Stimulated activated CD4-positive, alpha-beta T cell treated with anti-CD3 and anti-CD28 coated beads, Interleukin-15, amount 100 ng/mL, for 1 hour (primary cell): ENCODE measurements at places on chromosomes 4 and X.

- no peak for DNase-seq
Observed at GRCh38 chr4:151251603-151252304, 25.2 kb upstream of the PRSS48 start.

- DNase-seq, result no peak
Observed at GRCh38 chr4:73053974-73054480, 15.5 kb downstream of the COX18 start.

DNA sequence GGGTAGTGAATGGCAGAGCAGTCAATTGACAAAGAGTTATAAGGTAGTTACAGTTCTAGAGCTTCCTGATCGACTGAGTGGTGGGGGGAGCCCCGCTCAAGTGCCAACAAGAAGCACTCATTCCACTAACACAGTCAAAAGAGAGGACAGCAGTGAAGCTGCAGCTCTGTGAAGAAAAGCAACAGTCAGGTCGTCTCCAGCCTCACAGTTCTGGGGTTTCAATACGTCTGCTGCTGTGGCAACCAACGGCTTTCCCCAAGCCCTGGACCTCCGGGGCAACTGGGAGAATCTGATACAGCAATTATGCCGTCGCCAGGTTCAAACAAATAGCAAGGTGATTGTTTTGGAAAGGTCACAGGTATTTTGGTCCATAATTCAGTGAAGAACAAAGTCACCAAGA lies 30.8 kb downstream of the GPM6B start:
- DNase-seq, result no peak

GRCh38 chrX:33128048-33128805 lies 83.1 kb downstream of the DMD start:
- DNase-seq, result no peak

DNA sequence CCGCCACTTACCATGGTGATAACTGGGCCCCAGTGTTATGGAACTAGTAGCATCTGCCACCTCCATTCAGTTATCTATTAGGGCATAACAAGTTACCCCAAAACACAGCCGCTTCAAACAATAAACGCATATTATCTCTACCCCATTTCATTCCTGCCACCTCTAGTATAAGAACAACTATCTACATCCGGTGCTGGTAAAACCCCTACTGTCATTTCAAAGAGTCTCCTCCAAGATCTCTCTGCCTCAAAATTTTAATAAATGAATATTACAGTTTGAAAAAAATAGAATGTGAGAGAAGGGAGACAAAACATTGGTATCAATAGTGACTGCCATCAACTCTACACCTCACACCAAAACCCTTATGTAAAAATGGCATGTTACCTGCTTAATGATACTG lies 35.5 kb upstream of the RBPJ start:
- DNase-seq, result no peak

DNA sequence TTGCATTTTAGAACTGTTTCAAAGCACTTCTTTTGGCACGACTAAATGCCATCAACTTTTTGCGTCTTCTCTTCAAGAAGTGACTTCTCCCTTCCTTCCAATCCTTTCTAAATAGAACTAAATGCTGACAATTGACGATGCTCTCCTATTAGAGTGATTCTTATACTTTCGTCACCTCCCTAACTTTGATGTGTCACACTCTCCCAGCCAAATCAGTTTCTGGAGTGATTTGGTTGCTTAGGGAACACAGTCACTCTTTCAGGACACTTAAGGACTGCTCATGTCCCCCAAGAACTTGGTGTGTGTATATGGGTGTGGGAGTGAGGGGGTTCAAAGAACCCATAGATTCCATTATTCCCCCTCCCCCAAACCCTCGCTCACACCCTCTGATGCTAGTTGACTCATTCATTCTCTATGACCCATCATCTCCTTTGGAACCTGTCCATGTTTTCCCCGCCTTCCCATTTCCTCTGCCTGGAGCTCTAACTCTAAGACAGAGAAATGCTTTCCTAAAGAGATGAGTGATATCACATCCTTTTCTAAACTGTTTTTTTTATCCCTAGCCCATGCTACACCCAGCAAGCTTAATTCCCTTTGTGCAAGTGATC lies 26.8 kb upstream of the AREG start:
- no peak for DNase-seq

DNA sequence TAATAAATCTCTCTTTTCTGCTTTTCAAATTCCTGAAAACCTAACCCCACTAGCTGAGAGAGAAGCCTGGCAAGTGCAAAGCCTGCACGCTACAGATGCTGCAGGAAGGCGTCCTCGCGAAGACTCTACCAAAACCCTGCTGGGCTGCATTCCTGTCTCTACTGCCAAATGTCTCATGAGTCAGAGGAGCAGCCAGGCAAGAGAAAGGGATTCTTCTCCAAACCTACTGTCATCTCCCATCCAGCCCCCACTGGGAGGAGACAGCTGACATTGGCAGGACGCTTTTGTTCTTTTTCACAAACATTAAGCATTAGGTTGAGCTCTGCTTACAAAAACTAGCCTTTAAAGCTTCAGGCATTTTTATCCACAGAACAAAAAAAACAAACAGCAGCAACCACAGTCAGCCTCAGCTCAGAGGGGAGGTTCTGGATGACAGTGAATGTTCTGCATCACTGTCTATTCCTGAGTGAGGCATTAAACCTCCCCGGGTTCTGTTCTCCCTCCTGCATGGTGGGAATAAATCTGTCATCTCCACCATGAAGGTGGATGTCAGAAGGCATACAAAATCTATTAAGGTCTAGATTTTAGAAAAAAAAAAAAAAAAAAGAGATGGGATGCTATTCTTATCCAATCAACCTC lies 18.0 kb downstream of the CRMP1 start:
- no peak for DNase-seq

- no peak for DNase-seq
Observed at GRCh38 chrX:13090339-13091110, 46.1 kb upstream of the FAM9C start.

- no peak for DNase-seq
Observed at GRCh38 chrX:85506871-85507270, 127.4 kb upstream of the POF1B start.

DNA sequence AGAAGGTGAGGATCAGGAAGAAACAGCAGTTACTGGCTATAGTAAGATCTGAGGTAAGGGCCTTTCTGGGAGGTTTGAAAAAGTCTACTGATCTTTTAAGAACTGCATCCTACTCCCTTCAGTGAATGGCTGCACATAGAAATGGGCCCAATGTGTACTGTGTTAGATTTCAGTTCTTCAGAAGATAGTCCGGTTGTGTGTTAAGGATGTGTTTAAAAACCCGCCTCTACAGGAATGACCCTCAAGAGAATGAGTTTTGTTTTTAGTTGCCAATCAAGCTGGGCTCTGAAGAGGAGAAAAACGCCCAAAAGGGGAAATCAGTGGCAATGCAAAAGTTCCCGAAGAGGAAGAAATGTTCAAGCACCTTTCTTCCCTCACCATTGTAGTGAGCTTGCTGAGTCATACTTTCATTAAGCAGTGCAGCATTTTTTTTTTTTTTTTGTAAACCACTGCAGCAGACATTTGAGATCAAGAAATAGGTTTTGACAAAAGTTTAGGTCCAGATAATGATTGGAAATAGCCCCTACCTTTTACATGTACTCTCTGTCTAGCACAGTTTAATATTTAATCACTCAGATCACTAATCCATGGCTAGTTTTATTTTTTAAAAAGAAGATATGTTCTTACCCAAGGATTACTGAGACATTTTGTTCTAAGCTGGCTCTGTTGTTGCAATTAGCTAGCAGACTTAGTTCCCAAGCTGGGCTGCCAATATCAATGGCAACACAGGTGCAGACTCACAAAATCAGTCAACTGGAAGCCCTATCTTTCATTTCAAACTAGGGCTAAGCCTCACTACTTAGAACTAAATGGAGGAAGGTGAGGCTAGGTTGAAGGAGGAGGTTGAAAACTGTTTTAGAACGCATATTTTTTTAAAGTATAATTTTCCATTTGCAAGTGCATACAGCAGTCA lies 7.0 kb upstream of the TRPC5OS start:
- no peak for DNase-seq

DNA sequence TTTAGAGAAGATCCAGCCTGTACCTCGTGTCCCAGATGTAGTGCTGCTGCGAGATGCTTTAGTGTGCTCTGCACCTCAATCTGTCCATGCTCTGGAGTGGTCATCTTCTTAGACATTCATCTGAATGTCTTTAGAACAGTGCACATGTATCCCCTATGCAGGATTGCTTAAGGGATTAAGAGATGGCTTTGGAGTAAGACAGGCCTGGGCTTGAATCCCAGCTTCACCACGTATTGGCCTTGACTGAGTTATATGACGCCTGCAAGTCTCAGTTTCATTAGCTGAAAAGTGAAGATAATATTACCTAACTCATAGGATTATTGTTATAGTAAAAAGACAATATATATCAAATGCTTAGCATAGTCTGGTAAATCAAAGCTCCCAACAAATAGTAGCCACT lies 98.3 kb downstream of the NFKB1 start:
- DNase-seq, result no peak

- DNase-seq, result no peak
Observed at GRCh38 chr4:26791346-26791745, 69.3 kb upstream of the STIM2 start.

- no peak for DNase-seq
Observed at GRCh38 chr4:159216834-159217233, 114.0 kb downstream of the RAPGEF2 start.

- DNase-seq, result no peak
Observed at GRCh38 chr4:82362565-82362964, 11.2 kb downstream of the HNRNPD start.

DNA sequence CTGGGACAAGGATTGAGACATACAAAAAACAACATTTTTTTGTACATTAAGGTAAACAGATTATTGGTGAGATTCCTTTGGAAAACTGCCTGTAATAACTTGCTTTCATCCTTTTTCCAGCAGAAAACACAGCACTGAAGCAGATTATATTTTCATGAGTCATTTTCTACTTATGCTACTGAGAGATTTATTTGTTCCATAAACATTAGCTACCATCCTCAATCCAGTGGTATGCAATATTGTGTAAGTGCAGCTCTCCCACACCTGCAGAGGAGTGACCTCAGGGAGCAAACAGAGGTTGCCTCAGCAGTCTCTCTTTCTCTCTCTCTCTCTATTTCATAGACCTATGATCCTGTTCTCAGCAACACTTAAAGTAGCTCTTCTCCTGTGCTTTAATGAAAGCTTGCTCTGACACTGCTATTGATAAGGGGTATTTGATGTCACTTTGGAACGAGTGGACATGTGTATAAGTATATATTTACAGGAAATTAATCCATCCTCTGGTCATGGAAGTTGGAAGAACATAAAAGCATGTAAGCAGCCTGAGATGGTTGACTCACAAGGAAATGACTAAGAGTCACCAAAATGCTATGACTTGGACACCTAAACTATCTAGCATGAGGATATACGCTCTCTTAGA lies 163.7 kb upstream of the SPANXC start:
- DNase-seq, result no peak

DNA sequence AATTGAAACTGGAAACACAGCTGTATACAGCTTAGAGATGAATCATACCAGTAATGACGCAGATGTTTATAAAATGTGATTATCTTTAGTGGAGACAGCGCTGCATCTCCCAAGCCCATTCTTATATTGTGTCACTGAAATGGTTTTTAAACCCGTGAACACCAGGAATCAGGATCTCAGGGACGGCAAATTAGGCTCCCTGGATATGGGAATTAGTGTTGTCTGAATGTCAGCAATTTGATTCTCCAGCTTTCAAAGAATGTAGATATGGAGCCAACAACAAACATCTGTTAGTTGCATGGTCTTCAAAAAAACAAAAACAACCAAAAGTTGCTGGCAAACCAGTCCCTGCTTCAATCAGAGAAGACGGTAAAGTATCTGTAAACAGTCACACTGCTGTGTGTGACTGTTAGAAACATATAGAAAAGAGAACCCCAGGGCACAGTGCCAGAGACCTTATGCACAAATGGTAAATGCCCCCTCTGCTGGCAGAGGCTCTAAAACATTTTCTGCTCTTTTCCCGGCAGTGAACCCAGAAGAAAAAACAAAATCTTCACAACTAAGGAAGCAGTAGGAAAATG lies 351.9 kb upstream of the FTHL17 start:
- no peak for DNase-seq

DNA sequence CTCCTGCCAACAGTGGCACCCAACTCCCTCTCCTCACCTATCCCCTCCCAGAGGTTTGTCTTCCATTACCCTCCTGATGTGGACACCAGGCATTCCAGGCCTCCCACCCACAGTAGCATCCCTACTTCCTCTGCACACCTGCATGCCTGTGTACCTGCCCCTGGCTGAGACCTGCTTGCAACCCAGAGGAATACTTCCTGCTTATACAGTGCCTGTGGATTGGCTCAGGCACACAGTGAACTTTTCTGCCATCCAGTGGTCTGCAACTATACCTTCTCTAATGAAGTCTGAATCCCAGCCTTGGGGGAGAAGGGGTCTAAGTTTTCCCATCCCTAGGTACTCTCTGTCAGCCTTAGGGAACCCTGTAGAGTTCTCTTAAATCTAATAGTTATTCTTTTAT lies 169.9 kb downstream of the IQCM start:
- DNase-seq, result no peak
